ENCODE measurements at places on chromosomes 7 and 10.

DNA sequence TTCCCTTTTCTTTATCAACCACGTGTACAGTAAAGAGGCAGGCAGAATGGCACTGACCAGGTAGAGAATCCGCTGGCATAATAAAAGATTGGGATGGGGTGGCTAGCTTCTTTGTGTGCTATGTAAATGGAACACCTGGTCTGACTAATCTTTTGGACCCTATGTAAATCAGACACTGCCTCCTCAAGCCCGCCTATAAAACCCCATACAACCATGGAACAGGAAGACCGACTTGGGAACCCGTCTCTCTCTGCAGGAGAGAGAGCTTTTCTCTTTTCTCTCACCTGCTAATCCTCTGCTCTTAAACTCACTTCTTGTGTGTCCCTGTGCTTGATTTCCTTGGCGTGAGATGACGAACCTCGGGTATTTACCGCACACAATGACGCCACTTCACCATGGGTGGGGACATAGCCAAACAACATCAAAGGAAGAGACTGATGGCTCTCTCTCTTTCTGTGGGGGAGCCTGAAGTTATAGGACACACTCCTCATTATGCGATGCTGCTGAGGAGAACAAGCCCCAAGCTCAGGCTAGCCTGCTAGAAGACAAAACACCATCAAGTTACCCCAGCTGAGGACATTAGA, 94.2 kb downstream of the ARL5B start:
- DNase-seq, result no peak

GRCh38 chr7:44152971-44153947, 12.1 kb upstream of the MYL7 start:
- no peak for DNase-seq

GRCh38 chr7:137613006-137613525, 233.7 kb downstream of the DGKI start:
- DNase-seq, result no peak

DNA sequence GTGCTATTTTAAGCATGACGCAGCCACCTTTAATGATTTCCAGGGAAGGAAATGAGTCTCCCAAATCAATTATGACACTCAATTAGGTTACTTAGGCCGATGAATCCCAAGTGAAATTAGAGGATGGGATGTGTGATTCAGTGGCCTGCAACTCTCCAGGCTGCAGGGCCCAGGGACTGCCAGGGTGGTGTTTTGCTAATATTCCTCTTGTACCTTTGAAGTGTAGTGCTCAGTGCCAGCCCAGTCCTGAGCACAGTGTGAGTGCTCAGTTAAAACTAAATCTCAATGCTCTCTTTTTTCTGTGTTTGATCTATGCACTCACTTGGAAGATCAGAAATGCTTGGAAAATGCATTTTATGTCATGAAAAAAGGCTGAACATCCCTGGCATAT, 51.6 kb downstream of the SEM1 start:
- no peak for DNase-seq

DNA sequence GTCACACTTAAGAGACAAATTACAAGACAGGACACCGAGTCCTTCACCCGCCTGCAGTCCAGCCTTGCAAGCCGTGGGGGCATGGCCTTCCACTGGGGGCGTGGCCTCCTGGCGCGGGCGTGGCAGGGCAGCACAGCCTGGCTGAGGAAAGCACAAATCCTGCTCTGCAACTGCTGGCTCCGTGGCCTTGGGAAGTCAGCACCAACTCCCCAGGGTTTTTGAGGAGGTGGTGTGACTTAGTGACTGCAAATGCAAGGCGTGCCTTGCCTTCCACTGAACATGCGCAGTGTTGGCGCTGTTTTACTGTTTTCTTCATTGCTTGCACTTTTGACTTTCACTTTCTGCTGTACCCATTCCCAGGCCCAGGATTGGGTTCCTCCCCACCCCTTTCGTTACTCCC, 12.9 kb upstream of the BMS1 start:
- DNase-seq, result no peak
